Keratinocyte (primary cell): ENCODE measurements at places on chromosomes 7 and 10. TPM values are rescaled to one million over a fixed set of nuclear protein-coding genes. Genes with fewer than 3 reads are reported as not detected.

DNA sequence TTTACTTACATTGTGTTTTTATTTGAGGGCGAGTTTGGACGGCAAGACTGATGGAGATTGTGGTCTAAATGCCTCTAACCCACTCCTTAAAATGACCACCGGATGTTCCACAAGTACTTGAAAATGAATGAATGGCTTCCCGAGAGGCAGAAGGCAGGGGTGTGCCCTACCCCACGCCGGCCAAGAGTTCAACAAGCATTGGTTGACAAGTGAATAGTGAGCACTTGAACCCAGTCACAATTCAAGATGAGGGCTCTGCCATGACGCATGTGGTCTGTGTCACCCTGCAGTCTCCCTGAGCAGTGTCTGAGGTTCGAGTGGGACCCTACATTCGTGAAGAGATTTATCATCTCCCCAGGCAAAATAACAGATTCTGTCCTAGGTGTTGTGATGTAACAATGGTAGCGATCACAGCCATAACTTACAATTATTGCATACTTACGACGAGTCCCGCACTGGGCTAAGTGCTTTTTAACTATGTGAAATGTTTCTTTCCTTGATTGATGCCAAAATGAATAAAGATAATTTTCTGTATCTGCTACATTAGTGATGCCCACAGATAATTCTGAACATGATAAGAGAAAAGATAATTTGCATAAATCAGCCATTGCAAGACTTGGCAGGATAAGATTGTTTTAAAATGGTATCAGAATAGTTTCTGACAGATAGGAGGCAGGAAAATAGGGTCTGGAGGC lies 305.4 kb downstream of the WDR37 start:
- no peak for DNase-seq

ATOH7 gene
- polyA plus RNA-seq, result 0.04 to 0.07 TPM in 2 of 3 replicates, not detected in the other

EPO gene
- polyA plus RNA-seq, result 0.35 to 0.86 TPM (median 0.41 TPM) in 3 replicates

DNA sequence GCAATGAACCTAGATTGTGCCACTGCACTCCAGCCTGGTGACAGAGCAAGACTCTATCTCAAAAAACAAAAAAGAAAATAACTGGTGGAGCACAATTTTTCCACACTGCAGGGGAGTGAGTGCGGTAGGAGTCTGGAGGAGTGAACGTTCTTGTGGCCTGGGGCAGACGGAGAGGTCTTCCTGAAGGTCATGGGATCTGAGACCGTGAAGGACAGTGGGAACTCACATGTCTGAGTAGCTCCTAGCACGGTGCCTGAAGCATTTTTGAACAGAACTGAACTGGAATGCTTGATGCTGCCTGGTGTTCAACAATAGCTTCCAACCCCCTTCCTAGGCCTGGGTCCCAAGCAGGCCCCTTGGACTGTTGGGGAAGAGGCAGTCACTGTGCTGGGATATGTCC lies 84.3 kb upstream of the PODXL start:
- no peak for DNase-seq

GRCh38 chr10:16905320-16905719 lies 88.1 kb upstream of the RSU1 start:
- DNase-seq, result no peak

ZNHIT1 gene
- 46.4 to 63.1 TPM (median 47.5 TPM) in 3 replicates for polyA plus RNA-seq

- no peak for DNase-seq
Observed at GRCh38 chr10:90047243-90047729, 345.9 kb downstream of the KIF20B start.

GRCh38 chr7:110839866-110840265 lies 251.1 kb upstream of the LRRN3 start:
- no peak for DNase-seq

GRCh38 chr7:30001998-30002397 lies 12.4 kb upstream of the SCRN1 start:
- DNase-seq, result no peak

GPC2 gene
- polyA plus RNA-seq, result 0.55 to 0.81 TPM (median 0.61 TPM) in 3 replicates

NAMPT gene
- polyA plus RNA-seq, result 59.3 to 94.2 TPM (median 71.7 TPM) in 3 replicates

- DNase-seq, result no peak
Observed at GRCh38 chr7:37462138-37462537, 13.5 kb upstream of the ELMO1 start.

GIMAP5 gene
- polyA plus RNA-seq, result not detected in 3 replicates

GRCh38 chr7:112882511-112882910 lies 92.3 kb upstream of the TMEM168 start:
- no peak for DNase-seq

DNA sequence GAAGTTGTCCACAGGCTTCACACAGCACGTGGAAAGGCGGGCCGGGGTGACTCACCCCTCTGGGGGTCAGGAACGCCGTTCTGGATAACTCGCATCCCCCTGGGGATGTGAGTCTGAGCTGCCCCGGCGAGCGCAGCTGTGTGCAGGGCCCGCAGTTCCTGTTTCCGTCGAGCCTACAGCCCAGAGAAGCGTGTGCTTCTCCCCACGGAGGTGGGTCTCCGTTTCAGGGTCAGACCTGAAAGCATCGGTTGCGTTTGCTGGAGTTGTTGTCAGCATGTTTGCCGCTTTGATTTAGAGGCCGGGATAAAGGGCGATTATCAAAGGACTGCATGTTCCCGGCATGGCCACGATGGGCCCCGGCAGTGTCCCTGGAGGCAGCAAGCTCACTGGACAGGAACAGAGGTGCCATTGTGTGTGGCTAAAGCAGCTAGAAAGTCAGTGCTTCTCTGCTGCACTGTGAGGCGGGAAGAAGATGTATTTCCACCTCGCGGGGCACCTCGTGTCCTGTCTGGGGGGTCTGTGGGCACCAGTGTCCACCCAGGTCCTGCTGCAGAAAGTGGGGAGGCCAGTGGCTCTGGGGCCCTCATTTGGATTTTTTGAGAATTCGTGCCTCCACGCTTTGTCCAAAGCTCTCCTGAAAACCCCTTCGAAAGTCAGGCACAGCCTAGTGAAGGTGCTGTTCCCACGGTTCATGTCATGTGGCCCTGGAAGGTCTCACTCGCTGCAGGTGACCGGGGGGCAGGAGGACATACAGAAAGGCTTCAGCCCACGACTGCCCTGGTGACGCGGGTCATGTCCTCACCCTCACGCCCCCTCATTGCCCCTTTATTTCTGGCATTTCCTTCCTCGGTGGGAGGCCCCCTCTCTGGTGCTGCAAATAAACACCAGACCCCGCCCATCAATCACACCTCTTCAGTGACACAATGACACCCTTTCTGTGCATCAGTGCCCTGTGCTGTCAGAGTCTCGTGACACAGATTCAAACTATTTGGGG lies 27.4 kb upstream of the GDI2 start:
- no peak for DNase-seq

DNA sequence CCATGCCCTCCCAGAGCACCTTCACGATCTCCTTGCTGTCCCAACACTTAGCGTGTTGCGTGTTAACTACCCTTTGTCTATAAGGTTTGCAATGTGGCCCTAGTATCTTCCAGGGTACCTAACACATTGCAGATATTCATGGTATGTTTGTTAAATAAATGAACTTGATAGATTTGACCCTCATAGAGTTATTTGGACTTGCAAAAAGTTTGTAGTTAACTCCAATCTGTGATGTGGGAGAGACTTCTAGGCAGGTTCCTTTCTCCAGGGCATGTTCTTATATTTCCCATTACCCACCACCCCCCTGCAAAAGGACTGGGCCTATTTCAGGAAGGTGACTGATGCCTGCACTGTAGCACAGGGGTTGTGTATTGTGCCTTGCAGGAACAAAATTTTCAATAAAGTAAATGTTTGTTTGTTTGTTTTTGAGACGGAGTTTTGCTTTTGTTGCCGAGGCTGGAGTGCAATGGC lies 612 bp downstream of the HILPDA start:
- no peak for DNase-seq

DNA sequence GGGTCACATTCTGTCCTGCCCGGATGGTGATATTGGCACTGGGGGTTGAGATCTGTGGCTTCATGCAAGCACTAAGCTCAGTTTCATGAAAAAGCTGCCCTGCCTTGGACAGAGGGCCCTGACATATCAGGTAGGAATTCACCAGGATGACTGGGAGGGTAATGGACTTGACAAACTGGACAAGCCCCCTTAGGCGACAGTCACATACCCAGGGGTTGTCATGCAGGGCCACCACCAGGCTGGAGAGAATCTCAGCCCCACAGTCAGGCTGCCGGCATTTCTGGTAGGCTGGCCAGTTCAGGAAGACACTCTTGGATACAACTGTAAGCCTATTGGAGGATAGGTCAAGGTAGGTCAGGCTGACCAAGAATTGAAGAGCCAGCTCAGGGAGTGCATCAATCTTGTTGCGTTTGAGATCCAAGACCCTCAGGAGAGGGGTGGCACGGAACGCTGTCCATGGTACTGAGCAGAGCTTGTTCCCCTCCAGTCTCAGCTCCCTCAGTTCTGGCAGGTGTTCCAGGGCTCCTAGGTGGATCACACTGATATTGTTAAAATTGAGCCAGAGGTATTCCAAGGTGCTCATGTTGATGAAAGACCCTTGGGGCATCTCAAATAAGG lies 824 bp downstream of the LRIT2 start:
- no peak for DNase-seq

- no peak for DNase-seq
Observed at GRCh38 chr7:74267756-74268565, 13.8 kb upstream of the RFC2 start.

STEAP1 gene
- 7.7 to 19.0 TPM (median 16.7 TPM) in 3 replicates for polyA plus RNA-seq

DNA sequence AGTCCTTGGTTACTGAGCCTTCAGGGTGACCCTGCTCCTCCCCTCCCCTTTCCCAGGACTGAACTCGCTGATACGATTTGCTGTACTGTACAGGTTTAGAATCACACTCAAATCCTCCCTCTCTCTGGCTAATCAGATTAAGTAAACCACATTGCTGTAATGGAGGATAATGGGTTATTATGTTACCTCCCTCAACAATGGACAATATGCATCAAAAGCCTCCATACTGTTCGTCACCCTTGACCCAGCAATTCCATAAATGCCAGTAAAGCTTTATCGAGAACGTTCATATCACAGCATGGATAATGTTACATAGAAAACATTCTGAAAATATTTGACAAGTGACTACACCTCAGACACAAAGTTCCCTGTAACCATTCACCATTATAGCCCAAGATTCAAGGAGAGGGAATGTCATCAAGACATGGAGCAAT lies 61.7 kb downstream of the FAM107B start:
- DNase-seq, result no peak

GRCh38 chr10:62850646-62851045 lies 34.5 kb upstream of the EGR2 start:
- DNase-seq, result no peak

MICALL2 gene
- polyA plus RNA-seq, result 10.4 to 24.5 TPM (median 11.7 TPM) in 3 replicates

IGF2BP3 gene
- 13.8 to 22.3 TPM (median 18.9 TPM) in 3 replicates for polyA plus RNA-seq

- no peak for DNase-seq
Observed at GRCh38 chr7:95688931-95689495, 83.3 kb upstream of the DYNC1I1 start.

GRCh38 chr7:70384024-70384423 lies 747.9 kb upstream of the GALNT17 start:
- DNase-seq, result no peak

GRCh38 chr10:71985542-71986250 lies 21.5 kb downstream of the CHST3 start:
- DNase-seq, result no peak

GRCh38 chr7:134854816-134855215 lies 75.4 kb downstream of the CALD1 start:
- no peak for DNase-seq

DNA sequence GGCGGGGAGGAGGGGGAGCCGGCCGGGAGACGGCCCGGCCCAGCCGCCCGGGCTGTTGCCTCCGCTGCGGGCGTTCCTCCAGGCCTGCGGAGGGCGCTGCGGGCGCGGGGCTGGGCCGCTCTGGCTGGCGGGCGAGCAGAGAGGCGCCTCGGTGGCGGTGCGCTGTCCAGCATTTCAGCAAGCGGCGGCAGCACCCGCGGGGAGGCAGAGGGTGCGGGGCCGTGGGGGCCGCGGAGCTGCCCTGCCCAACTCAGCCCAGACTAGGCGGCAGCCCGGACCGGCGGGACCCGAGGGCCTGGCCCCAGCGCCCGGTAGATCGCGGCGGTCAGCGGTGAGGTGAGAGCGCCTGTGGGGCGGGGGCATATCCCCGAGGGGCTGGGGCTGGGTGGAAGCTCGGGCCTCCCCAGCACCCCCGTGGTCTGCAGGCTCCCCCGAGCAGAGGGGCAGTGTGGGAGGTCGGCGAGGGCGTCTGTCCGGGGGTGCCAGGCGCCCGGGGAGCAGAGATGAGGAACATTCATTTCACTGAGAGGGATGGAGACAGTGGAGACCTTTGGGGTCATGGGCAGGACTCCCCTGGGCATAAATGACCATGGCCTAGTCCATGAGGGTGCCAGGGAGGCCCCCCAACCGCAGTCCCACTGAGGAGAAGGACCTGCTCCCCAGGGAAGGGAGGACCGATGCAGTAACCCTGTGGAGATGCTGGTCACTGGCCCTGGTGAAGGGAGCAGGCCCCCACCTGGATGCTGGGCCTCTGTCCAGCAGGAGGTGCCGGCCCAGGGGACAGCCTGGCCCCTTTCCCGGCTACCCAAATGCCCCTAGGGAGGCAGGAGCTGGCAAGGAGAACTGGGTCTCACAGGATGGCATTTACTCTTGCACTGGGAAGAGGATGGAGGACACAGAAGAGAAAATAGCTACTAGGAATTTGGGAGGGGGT lies at the start of gene SRRM3:
Gene SRRM3, plus strand, starts transcription at position 165 of the 934 bp plus-strand sequence. CDS start 33,171 bp downstream, outside the sequence.
- DNase-seq, result no peak

DNA sequence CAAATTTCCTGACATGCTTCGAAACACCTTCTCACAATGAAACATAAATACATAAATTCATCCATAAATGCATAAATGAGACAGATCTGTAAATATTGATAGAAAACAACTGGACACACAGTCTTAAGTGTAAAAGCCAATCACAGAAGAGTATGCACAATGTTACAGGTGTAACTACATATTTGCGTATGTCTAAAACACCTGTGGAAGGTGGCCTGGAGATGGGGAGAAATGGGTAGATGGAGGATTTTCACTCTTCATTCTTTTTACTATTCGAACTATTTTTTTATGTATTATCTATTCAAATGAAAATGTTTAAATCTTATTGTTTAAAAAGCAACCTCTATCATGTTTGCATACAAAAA lies 860 bp downstream of the IQUB start:
- DNase-seq, result no peak

TMEM196 gene
- not detected in 3 replicates for polyA plus RNA-seq

DNA sequence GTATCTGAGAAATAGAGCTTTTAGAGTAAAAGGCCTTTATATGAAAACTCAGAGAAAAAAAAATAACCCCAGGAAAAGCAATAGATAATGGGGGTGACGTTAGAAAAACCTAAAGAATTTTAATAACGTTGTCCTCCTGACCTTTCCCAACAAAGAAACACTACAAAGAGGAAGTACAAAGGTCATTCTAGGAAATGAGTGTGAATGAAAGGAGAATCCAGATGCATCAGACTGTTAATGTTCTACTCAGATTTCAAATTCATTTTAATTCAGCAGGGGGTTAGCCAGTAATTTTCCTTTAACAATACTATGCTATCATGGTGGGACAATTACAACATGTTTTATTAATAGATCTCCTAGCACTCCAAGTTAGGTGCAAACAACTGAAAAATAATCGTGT lies 73.8 kb upstream of the CDK1 start:
- no peak for DNase-seq

GRCh38 chr10:99527526-99528493 lies 4.9 kb upstream of the NKX2-3 start:
- no peak for DNase-seq
